ENCODE measurements at places on chromosomes 12 and 14.

GRCh38 chr12:70069221-70070105, 173.8 kb upstream of the CNOT2 start:
- no peak overlapping the region for H3K4me3 ChIP-seq
- no peak for DNase-seq
- peaks cover 6% of the 10 kb centered on the region for H3K4me1 ChIP-seq
- H3K36me3 ChIP-seq: no peaks in the 10 kb centered on the region

DNA sequence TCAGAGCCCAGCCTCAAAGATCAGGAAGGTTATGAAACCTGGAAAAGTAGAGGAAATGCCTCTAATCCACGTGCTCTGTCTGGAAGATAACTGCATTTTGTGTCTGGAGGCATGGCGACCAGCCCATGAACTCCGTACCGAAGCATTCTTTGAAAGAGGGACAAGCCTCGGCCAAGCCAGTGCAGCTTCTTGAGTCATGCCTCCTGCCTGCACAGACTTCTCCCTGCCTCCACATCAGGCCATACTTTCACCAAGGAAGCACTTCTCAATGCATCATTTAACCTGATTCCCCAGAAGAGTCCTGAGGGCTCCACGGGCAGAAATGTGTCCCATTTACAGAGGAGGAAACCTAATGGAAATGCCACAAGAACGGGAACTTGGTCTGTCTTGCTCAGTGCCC, 3.4 kb downstream of the ACTN1 start:
- H3K4me1 ChIP-seq: peaks cover 35% of the 10 kb centered on the region
- no peaks in the 10 kb centered on the region for H3K27me3 ChIP-seq
- H3K36me3 ChIP-seq: no peaks in the 10 kb centered on the region
- H3K27ac ChIP-seq: peak overlapping the region; percentile 100
- DNase-seq: peak; percentile 54

GRCh38 chr14:101235335-101236103, 325.8 kb upstream of the DIO3 start:
- H3K4me1 ChIP-seq: peaks cover 25% of the 10 kb centered on the region
- H3K4me3 ChIP-seq: no peak overlapping the region
- no peaks in the 10 kb centered on the region for H3K36me3 ChIP-seq
- H3K27me3 ChIP-seq: no peaks in the 10 kb centered on the region

DNA sequence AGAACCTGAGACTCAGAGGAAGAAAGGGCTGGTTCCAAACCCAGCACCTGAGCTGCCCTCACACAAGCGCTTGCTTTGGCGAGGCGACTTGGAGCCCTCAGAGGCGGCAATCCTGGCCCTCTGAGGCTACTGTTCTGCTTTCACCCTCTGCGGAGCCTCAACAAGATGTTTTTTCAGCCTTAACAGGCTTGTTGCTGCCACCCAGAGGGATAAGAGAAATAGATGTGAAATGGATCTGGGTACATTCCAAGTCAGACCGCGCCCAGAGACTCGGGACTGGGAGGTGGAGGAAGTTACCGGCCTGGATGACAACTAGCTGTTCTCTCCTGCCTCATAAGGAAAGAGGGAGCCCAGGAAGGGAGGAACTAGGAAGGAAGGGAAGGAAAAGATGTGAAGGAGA, 89.6 kb downstream of the TTC7B start:
- no peak overlapping the region for H3K4me3 ChIP-seq
- H3K27me3 ChIP-seq: no peaks in the 10 kb centered on the region
- no peaks in the 10 kb centered on the region for H3K4me1 ChIP-seq

DNA sequence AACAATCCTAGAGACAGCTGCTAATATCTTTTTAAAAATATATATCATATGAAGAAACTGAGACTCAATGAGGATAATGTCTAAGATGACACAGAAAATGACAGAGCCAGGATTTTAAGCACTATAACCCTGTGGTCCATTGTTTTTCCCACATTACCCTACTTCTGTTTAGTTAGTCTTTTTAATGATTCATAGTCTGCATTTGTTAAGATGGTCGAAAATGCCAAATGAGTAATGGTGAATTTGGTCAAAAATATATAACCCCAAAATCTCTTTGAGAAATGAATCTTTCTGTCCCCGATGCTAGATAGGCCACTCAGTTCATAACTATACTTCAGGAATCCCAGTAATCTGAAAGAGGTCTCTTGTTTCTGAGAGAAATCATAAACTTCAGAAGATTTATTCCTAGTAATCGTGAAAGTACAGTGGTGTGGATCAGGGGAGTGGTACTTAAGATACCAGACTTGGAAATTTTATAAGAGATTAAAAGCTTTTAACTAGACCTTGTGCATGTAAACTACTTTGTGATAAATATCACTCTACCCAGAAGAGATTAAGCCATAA, 10.8 kb downstream of the RTRAF start:
- no peaks in the 10 kb centered on the region for H3K27me3 ChIP-seq
- H3K4me1 ChIP-seq: no peaks in the 10 kb centered on the region
- H3K27ac ChIP-seq: no peak overlapping the region
- peaks cover 6% of the 10 kb centered on the region for H3K36me3 ChIP-seq

DNA sequence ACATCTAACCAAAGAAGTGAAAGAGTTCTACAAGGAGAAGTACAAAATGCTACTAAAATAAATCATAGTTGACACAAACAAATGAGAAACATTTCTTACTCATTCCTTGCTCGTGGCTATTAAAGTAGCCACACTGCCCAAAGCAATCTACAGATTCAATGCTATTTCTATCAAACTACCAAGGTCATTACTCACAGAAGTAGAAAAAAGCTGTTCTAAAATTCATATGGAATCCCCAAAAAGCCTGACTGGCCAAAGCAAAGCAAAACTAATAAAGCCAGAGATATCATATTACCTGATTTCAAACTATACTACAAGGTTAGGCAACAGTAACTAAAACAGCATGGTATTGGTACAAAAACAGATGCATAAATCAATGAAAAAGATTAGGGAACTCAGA, 305.6 kb downstream of the RPAP3 start:
- no peaks in the 10 kb centered on the region for H3K36me3 ChIP-seq
- no peaks in the 10 kb centered on the region for H3K4me1 ChIP-seq
- DNase-seq: no peak
- H3K27me3 ChIP-seq: no peaks in the 10 kb centered on the region

- H3K36me3 ChIP-seq: no peaks in the 10 kb centered on the region
- no peak for DNase-seq
- H3K27ac ChIP-seq: no peak overlapping the region
- no peaks in the 10 kb centered on the region for H3K4me1 ChIP-seq
- no peak overlapping the region for H3K4me3 ChIP-seq
Observed at GRCh38 chr14:99287269-99287942, 15.4 kb upstream of the BCL11B start.

DNA sequence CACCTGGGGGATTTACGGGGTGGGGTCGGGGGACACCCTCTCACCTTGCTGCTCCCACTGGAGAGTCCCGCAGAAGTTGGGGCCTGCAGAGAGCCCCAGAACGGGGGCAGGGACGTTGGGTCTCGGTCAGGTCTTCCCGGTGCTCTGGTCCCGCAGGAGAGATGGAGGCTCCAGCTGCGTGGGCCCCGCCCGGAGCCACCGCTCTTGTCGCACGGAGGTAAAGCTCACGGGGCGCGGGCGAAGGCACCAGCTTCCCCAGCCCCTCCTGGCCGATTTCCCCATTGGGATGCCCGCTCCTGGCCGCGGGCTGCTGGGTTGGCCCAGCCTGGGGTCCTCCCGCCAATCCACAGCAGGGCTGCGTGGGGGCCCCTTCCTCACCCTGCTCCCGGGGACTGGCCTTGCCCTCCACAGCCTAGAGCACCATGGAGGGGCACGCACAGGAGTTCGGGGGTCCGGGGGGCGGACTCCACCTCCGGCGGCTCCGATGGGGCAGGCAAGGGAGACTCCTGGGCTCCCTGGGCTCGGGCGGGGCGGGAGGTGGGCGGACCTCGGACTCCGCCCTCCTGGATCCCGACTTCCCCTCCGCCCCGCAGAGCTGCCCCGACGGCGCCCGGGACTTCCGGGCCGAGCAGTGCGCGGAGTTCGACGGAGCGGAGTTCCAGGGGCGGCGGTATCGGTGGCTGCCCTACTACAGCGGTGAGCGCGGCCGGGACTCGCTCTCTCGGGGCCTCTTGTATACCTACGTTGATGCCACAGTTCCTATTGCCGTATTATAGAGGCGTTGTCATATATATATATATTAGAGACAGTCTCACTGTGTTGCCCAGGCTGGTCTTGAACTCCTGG, 8.4 kb downstream of the PAPLN start:
- H3K27me3 ChIP-seq: peaks cover 1% of the 10 kb centered on the region
- H3K27ac ChIP-seq: no peak overlapping the region
- H3K4me1 ChIP-seq: peaks cover 5% of the 10 kb centered on the region
- H3K36me3 ChIP-seq: no peaks in the 10 kb centered on the region

GRCh38 chr12:2194571-2194970, 141.8 kb downstream of the CACNA1C start:
- H3K27ac ChIP-seq: no peak overlapping the region
- H3K27me3 ChIP-seq: no peaks in the 10 kb centered on the region
- H3K36me3 ChIP-seq: no peaks in the 10 kb centered on the region
- H3K4me3 ChIP-seq: no peak overlapping the region
- H3K4me1 ChIP-seq: peaks cover 10% of the 10 kb centered on the region

DNA sequence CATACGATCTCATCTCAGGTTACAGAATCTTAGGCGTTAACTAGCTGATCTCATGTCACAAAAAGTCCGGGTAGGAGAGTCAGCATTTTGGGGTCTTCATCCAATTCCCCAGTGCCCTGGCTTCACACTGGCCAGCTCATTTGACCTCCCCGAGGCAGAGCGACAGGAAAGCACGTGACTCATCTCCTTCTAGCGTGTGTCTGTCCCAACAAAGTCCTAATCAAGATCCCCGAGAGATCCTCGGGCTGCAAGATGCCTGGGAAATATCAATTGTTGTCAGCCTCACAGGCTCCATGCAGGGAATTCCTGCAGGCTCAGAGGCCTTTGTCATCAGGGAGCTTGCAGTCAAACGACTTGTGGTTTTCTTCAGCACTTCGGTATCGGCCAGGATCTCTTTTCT, 57.5 kb downstream of the ZNF664 start:
- peak overlapping the region; percentile 63 for H3K27ac ChIP-seq
- H3K36me3 ChIP-seq: no peaks in the 10 kb centered on the region
- peak; percentile 73 for DNase-seq
- H3K27me3 ChIP-seq: no peaks in the 10 kb centered on the region
- no peak overlapping the region for H3K4me3 ChIP-seq

GRCh38 chr14:103908580-103908979, 19.7 kb upstream of the TDRD9 start:
- no peaks in the 10 kb centered on the region for H3K27me3 ChIP-seq
- H3K4me1 ChIP-seq: peaks cover 3% of the 10 kb centered on the region
- H3K36me3 ChIP-seq: no peaks in the 10 kb centered on the region
- H3K27ac ChIP-seq: no peak overlapping the region
- no peak for DNase-seq

- no peak for DNase-seq
- H3K27ac ChIP-seq: no peak overlapping the region
- peaks cover 16% of the 10 kb centered on the region for H3K4me1 ChIP-seq
- no peaks in the 10 kb centered on the region for H3K27me3 ChIP-seq
- H3K4me3 ChIP-seq: no peak overlapping the region
Observed at GRCh38 chr12:49020441-49020840, 1.9 kb upstream of the PRKAG1 start.

- H3K4me3 ChIP-seq: no peak overlapping the region
- no peak overlapping the region for H3K27ac ChIP-seq
- no peaks in the 10 kb centered on the region for H3K27me3 ChIP-seq
- H3K4me1 ChIP-seq: peaks cover 11% of the 10 kb centered on the region
- no peaks in the 10 kb centered on the region for H3K36me3 ChIP-seq
Observed at GRCh38 chr14:91332986-91333649, 84.5 kb downstream of the CCDC88C start.

DNA sequence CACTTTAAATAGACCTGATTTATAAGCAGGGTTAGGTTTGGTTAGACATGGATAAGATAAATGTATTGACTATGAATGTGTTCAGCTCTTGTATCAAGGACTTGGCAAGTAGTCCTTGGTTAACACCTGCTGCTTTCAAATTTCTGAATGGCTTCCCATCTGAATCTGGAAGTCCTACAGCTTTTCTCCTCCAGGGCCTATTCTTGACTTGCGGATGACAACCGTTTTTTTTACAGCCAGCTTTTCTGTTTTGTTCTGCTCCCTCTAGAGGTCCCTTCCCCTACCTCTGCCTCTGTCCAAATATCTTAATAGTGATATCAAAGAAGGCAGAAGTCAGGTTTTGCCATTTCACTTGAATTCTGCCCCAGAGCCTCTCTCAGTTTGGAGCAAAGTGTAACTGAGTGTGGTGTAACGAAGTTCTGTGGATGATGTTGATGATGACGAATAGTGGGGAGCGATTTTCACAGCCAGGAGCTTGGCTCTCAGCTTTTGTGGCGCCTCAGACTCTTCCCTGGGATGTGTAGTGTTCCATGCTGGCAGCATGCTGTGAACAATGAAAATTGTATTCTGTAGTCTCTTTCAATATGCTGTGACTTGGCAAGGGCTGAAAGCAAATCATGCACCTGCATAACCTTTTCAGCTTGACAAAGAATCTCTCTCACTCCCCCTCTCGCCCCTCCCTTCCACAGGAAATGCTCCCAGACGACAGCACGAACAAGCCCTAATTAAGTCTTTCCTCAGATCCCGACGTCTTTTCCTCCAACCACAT, 5.0 kb upstream of the SLC4A8 start:
- no peak overlapping the region for H3K27ac ChIP-seq
- no peak for DNase-seq
- no peaks in the 10 kb centered on the region for H3K36me3 ChIP-seq

GRCh38 chr12:89494411-89495231, 30.0 kb downstream of the GALNT4 start:
- H3K27me3 ChIP-seq: no peaks in the 10 kb centered on the region
- H3K4me1 ChIP-seq: peaks cover 5% of the 10 kb centered on the region
- H3K36me3 ChIP-seq: no peaks in the 10 kb centered on the region
- H3K27ac ChIP-seq: no peak overlapping the region
- no peak overlapping the region for H3K4me3 ChIP-seq

- DNase-seq: peak; percentile 56
- no peaks in the 10 kb centered on the region for H3K27me3 ChIP-seq
- H3K4me1 ChIP-seq: peaks cover 16% of the 10 kb centered on the region
- peak overlapping the region; percentile 96 for H3K27ac ChIP-seq
Observed at GRCh38 chr14:21072031-21072473, 1.9 kb downstream of the ARHGEF40 start.

- no peaks in the 10 kb centered on the region for H3K27me3 ChIP-seq
- DNase-seq: no peak
- H3K4me3 ChIP-seq: no peak overlapping the region
Observed at GRCh38 chr12:47110718-47111391, 31.1 kb upstream of the AMIGO2 start.

GRCh38 chr14:71166180-71166837, 259.1 kb downstream of the PCNX1 start:
- H3K36me3 ChIP-seq: no peaks in the 10 kb centered on the region
- H3K27ac ChIP-seq: peak overlapping the region; percentile 59
- H3K4me1 ChIP-seq: peaks cover 38% of the 10 kb centered on the region
- no peaks in the 10 kb centered on the region for H3K27me3 ChIP-seq
- peak; percentile 65 for DNase-seq
- H3K4me3 ChIP-seq: no peak overlapping the region

- H3K27ac ChIP-seq: no peak overlapping the region
- peaks cover 18% of the 10 kb centered on the region for H3K4me1 ChIP-seq
- H3K4me3 ChIP-seq: no peak overlapping the region
- no peak for DNase-seq
- H3K36me3 ChIP-seq: no peaks in the 10 kb centered on the region
Observed at GRCh38 chr14:77710364-77710763, 2.5 kb downstream of the SLIRP start.
